Activated CD8-positive, alpha-beta memory T cell treated with anti-CD3 and anti-CD28 coated beads for 4 hours (primary cell): ENCODE measurements at places on chromosomes 6 and 20.

DNA sequence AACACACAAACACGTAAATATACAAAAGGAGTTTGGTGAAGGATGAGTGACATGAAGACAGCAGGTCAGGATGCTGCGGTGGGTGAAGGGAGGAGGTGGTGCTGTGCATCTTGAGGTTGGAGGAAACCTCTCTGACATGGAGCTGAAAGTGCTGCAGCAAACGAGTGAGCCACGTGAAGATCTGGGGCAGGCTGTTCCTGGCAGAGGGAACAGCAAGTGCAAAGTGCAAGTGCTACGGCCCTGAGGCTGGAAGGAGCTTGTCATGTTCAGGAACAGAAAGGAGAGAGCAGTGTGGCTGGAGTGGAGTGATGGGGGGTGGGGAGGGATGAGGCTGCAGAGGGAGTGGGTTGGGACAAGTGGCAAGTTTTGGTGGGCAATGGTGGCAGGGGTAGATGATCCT is 24.8 kb upstream of the ANGPT4 start:
- DNase-seq, result no peak

DNA sequence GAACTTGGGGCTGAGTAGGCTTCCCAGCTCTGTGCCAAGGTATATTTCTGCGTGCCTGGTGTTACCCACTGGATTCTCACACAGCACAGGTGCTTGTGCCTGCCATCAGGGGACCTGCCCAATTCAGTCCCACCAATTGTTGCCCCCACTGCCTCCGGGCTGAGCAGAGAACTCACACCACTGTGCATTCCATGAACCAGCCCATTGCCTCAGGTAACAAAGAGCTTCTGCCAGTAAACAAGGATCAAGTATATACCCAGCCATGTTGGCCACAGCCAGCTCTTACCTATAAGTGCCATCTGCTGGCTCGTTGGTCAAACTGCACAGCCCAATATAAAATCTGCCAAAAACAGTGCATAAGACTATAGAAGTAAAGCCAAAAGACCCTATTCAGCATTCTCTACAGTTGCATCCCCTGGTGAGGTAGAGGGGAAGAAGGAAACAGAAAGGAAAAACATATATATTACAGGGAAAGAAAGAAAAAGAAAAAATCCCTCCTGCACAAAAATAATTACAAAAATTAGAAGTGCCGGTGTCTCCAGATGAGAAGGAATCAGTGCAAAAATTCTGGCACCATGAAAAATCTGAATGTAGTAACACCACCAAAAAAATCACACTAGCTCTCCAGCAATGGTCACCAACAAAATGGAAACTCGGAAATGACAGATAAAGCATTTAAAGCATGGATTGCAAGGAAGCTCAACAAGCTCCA is 241.4 kb downstream of the IBTK start:
- no peak for DNase-seq

GRCh38 chr20:17960927-17961586 is 7.5 kb downstream of the SNX5 start:
- DNase-seq, result no peak

GRCh38 chr6:155123520-155123919 is 128.4 kb downstream of the TIAM2 start:
- no peak for DNase-seq

- DNase-seq, result no peak
These were observed 43.1 kb upstream of the RNF182 start for GRCh38 chr6:13881621-13882165.

DNA sequence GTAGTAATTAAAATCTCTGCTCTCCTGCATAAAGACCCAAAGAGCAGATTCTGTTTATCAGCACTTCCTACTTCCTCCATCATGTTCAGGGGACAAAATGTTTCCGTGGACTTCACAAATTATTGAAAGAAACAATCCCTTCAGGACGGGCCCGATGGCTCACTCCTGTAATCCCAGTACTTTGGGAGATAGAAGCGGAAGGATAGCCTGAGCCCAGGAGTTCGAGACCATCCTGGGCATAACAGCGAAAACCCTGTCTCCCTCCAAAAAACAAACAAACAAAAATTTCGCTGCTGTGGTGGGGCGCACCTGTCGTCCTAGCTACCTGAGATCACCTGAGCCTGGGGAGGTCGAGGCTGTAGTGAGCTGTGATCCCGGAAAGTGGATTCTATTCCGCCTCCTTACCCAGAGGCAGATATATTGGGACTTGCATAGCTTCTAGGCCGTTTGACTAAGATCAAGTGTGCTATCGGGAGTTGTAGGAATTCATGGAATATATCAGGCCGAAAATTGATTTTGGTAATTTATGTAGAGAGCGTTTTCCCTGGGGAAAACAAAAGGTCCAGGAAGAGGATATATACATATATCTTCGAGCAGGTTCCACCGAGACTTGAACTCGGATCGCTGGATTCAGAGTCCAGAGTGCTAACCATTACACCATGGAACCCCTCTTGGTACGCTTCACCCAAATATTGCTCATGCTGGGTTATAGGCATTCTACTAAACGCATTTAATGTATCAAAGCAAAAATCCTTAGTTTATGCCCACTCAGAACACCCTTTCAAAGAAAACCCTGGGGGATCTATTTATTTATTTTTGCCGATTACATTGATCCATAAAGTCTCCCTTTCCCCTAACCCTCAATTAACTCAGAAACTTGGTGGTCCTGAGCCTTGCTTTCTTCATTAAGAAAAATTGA is 74.5 kb upstream of the ZNF184 start:
- DNase-seq, result no peak

GRCh38 chr6:33343953-33344611 is 26.5 kb upstream of the ZBTB22 start:
- no peak for DNase-seq

DNA sequence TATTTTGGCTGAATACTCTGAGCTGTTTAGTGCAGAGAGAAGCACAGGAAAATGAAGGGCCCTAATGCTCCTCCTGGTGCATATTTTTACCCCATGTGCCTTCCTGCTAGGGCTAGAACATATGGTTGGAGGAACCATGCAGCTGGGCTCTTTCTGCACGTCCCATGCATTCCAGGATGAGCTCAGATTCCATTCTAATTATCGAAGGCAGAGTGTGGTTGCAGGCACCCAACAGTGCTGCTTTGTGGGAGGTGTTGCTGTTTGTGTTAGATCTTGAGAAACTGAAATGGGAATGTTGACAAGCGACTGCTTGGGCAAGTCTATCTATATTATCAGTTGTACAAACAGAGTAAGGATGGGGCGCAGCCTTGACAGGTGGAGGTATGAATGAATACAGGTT is 419.5 kb downstream of the DHX35 start:
- no peak for DNase-seq

DNA sequence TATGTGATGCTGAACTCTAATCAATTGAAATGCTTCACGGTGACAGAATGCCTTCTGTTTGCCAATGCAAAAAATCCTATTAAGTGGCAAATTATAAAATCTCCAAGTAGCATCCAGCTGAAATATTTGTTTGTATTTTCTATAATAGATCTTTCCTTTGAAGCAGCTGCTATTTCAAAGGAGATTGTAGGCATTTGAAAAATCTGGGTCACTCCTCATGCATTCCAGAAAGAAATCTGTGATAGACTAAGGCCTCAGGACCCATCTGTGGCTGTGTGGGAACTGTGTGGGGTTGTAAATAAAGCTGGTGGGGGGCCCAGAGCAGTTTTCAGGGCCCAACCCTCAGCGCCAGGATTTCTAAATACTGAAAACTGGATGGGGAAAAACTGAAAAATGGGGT is 216.9 kb upstream of the ARG1 start:
- DNase-seq, result no peak

DNA sequence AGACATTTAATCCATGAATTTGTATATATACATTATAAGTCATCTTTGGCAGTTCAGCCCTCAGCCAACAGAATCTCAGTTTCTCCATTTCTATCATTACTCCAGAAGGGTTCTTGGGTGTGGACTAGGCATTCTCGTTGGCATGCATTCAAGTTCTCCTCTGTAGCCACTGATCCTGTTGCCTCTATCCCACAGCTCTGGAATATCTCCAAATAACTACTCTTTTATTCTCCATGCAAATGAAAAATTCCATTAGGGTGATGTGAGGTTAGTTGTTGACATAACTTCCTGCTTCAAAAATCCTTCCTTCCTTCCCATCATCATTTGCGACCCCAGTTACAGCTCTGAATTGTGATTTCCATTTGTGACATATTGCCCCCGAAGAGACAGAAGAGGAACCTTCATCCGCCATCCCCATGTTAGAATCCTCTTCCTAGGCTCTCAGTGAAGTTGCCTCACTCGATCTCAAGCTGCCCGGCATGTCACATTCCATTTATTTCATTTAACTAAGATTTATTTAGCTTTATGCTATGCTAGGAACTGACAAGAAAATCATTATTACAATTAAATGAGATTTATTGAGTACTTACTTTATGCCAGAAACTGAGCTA is 93.7 kb upstream of the EDN1 start:
- DNase-seq, result no peak

DNA sequence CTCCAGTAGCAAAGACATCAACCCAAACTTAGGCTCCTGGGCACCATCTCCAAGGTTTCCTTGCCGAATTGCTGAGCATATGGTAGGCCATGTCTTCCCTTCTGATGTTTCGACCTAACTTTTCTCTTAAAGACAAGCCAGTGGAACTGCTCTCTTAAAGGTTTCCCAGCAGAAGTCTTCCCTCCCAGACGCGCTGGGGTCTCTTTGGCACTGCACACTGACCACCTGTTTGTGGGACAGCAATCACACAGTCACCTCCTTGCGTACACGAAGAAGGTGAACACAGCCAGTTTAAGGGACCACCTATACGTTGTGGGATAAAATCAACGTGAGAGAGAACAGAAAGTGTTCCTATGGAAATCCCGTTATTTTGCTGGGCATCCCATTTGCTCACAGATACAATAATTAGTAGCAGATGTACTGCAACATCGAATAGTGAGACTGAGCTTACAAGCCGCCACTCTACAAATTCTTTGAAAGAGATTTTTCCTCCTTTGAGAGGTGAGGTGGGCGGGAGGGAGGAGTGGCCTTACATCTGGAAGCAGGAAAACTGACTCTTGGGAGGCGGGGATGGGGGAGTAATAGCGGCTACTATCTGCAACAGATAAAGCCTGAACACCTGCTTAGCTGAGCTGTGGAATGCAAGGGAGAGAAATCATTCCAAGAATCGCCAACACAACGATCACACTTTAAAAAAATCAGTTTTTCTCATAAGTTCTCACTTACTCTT is 9.9 kb downstream of the GRIK2 start:
- no peak for DNase-seq

GRCh38 chr20:3461211-3461771 is 9.5 kb upstream of the ATRN start:
- DNase-seq, result no peak

- DNase-seq, result no peak
These were observed 293.5 kb downstream of the PRL start for GRCh38 chr6:22003287-22003686.

DNA sequence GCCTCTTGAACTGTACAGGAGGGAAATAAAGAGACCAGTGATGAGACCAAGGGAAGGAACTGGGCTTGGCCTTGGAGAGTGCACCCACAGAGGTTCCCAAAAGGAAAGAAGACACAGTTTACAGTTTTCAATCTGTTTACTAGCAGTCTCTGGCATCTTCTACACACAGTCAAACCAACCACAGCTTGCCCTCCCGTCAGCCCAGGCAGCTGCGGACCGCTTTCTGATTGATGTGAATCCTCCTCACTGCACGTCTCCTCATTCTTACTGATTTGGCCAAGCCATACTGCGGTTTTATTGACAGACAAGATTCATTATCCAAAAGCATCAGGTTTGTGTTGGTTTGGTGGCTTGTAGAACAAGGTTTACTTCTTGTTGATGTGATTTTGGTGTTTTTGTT is 104.5 kb upstream of the ASF1A start:
- no peak for DNase-seq

GRCh38 chr20:2865630-2866029 is 7.7 kb upstream of the PTPRA start:
- no peak for DNase-seq

GRCh38 chr6:151961809-151962208 is 154.3 kb downstream of the ESR1 start:
- DNase-seq, result no peak

- DNase-seq, result no peak
These were observed 205.4 kb downstream of the SOD2 start for GRCh38 chr6:159487636-159488035.

DNA sequence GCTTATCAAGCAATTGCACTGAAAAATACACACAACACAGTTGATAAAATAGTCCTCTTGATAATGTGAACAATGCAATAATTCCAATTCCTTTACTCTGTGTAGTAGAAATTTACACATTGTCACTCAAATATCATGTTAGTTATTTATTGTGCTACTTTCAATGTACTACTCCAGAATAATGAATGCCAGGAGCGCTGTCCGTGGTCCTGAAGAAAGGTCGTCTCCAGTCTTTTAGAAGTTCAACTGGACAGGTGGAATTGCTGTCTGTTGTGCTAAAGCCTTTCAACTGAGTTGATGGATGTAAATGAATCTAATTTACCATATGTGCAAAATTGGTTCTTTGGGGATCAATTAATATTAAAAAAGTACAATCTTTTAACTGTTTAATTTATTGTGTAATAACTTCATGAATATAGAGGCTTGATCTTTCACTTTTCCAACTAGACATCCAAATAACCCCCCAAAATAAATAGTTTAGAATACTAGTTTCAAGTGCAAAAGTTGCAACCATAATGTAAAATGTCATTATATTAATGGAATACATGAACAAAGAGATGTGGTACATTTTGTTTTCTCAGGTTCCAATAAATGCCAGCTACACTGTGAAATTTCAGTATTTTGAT is 3.2 kb downstream of the GRIK2 start:
- DNase-seq, result no peak

DNA sequence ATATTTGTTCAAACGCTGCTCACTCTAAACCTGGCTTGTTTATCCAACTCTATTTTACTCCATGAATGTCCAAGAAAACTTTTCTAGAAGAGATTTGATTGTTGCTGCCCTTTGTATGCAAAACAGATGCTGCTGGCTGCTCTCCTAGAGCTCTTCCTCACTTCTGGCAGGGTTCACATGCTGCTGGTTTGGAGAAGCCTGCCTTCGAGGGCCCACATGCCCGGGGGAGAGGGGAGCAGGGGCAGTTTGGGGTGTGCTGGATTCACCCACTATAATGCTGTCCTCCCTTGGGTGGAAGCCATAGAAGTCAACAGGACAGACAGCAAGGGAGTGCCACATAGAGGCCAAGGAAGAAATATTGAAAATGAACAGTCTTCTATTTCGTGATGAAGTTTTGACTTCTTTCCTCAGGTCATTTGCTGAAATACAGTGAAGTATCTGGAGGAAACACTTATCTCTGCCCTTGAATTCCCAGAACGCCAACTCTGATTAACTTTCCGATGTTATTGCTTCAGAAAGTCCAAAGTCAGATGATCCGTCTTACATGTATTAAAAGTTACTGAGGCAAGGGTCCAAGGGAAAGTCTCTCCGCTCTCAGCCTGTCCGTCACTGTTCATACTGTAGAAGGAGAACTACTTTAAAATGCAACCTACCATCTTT is 32.4 kb downstream of the LY86 start:
- no peak for DNase-seq

GRCh38 chr6:89970609-89971337 is 76.5 kb downstream of the GJA10 start:
- DNase-seq, result no peak

DNA sequence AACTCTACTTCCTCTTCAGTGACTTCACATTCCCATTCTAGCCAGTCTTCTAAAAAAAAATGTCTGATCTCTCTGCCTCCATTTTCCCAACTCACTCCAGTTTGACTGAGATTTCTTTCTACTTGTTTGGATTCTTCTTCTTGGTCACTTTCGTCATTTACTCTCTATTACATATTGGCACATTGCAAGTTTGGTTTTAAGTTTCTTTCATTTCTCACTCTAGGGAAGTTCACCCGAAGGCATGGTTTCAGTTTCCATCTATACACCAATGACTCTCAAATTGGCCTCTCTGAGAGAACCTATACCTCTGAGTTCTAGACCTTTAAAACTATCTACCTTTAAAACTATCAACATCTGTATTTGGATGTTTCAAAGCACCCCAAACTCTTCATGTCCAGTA is 51.3 kb downstream of the CD109 start:
- no peak for DNase-seq
